NCI-H146 (cell line): ENCODE measurements at places on chromosomes 12 and 14.
A peak's percentile ranks its signal among the peaks of the same experiment; 100 is the strongest.

DNA sequence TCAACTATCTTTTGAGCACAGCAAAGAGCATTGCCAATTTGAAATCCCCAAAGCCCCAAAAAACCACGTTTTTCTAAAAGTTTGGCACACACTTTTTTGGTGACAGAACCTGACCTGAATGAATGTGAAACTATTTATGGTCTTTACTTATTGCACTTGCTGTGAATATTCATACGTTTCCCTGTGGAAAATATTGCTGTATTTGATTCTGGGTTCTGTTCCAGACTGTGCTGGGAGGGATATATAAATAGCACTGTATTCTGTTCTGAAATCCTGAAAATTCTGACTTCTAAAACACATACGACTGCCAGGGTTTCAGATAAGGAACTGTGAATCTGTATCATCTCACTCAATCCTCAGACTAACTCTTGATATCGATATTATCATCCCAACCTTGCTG, 35.1 kb downstream of the NR1H4 start:
- no peak for DNase-seq

- DNase-seq = no peak
These were observed 51.2 kb downstream of the SVOP start for GRCh38 chr12:108969622-108970021.

- DNase-seq = no peak
These were observed 31.5 kb downstream of the E2F7 start for GRCh38 chr12:77033658-77034536.

- no peak for DNase-seq
These were observed 2.3 kb downstream of the LAG3 start for GRCh38 chr12:6774499-6775062.

DNA sequence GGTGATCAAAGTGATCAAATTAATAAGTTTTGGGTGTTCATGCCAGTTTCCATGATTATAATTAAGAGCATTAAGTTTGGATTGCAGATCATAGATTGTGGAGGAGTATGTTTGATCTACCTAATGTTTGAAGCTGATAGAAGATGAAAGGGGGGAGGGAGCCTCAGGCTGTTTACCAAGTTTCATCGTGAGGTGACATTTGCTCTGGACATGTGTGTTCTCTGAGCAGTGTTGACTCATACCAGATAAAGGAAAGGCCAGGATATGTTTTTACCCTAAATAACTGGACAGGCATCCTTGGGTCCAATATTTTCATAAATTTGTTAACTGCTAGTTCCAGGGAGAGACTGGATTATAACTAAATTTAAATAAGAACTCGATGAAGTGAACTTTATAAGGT, 3.5 kb upstream of the SEL1L start:
- DNase-seq = peak; percentile 8

GRCh38 chr14:59465316-59466135, at the start of gene GPR135:
GPR135 (minus strand) TSS chr14:59465380; CDS start chr14:59465226, 154 bp downstream.
- DNase-seq = no peak

DNA sequence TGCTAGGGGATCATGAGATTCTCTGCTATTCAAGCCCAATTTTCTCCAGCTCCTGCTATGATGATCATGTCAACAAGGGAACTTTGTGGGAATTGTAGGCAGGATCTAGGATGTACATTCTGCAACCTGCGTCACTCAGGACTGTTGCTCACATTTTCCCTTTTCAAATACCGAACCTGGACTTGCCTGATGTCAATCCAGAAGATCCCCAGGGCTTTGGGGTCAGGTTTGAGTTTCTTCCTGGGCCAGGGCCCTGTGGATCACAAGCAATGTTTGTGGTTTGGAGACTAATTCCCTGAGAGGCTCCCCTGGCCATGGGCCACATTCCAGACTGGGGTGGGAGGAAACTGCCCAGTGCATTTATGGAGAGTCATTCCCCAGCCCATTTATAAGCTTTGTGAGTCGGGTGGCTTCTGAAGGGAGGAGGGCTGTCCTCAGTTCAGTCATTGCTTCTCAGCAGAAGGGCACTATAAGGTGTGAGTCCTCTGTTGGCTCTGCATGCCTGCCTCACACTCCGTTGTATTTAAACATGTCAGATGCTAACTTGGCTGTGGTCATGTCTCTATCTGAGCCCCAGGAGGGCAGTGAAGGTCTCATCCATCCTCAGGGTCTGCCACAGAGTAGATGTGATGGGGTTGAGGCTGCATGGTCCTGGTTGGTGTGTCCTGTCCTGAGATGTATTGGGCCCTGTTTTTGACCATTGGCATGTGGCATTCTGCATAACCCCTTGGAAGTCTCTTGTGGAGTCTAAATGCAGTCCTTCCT, 6.5 kb downstream of the KRT86 start:
- no peak for DNase-seq

- no peak for DNase-seq
These were observed 2.8 kb upstream of the AAAS start for GRCh38 chr12:53324113-53324778.

GRCh38 chr12:6946033-6946919, 2.5 kb downstream of the C12orf57 start:
- peak; percentile 100 for DNase-seq

DNA sequence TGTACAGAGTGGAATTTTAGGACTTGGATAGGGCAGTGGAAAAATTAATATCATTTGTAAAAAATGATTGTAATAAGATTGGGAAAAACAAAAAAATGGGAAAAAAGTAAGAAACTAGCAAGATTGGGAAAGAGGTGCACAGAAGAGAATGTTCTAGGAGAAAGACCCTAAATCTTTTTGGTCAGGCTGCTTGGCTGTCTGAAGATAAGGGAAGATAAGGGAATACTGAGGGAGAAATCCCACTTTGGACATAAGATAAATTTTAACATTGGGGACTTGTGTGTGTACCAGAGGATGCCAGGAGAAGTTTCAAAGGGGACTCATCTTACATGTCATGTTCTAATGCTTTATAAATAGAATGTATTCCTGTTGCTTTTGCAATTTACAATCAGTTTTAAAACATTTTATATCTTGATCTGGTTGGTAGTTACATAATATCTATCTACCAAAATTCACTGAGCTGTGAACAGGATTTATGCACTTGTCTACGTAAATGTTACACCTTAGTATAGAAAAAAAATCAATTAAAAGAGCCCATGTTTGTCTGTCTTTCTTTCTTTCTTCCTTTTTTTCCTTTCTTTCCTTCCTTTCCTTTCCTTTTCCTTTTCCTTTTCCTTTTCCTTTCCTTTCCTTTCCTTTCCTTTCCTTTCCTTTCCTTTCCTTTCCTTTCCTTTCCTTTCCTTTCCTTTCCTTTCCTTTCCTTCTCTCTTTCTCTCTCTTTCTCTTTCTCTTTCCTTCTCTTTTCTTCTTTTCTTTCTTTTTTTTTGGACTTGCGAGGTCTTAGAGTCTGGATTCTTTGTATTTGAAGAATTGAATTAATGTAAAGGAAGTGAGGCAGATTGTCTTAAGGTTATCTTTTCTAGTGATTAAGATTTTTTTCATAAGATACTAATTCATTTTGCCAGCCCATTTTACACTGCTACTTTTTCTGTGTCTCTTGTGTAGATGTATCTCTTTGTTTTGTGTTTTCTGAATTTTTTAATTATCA, 66.1 kb downstream of the KTN1 start:
- no peak for DNase-seq

DNA sequence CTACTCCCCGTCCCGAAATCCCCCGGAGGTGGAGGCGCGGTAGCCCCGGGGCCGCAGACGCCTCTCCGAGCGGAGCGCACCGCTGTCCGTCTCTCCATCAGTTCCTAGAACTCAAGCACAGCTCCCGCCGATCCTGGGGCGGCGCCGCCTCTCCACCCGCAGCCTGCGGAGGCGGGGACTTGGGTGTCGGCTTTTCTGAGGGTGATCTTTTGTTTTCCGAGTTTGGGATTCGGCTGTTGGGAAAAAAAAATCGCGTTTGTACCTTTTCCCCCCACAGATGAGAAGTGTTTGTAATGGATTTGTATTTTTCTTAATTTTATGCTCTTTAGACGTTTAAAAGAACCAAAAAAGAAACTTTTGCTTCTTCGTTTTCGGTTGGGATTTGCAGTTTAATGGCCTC, 26.6 kb downstream of the LRCOL1 start:
- no peak for DNase-seq

DNA sequence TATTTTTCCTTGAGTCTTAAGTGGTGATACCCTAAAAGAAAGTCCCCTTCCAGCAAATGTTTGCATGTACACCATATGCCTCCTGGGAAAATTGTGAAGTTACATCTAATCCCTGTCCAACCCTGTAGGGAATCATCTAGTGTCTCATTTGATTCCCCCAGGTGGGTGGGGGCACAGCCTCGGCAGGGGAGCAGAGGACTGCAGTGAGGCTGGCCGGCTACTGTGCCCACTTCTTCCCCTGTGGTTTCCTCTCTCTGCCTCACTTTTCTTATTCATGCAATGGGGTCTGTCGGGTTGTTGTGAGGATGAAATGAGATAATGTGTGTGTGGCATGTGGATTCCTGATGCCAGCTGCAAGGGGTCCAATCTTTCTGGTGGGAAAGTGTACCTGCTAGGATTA, 6.0 kb downstream of the PAPLN start:
- DNase-seq = no peak

- DNase-seq = no peak
These were observed 13.2 kb downstream of the ZNF219 start for GRCh38 chr14:21084998-21085853.

- DNase-seq = no peak
These were observed 85.9 kb downstream of the TTC7B start for GRCh38 chr14:90730206-90730766.

GRCh38 chr12:123655420-123655819, 15.5 kb upstream of the TCTN2 start:
- DNase-seq = no peak

- DNase-seq = no peak
These were observed 87.0 kb upstream of the G2E3 start for GRCh38 chr14:30471980-30472379.

DNA sequence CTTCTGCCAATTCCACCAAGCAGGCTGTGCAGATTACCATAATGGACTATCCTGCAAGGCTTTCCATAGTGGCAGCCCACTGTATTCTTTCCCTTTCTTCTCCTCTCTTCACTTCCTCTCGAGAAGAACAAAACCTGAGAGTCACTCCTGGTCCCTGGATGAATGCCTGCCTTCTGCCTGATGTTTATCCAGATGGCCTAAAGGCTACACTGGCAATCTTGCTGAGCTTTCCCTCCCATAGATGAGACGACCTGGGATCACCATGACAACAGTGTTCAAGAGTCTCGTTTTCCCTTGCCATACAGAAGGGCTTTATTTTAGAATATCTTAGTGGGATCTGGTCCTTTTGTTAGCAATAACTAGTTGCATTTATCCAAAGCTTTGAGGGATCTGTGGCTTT, 142.3 kb downstream of the RTN1 start:
- DNase-seq = no peak

GRCh38 chr14:48373981-48374380, 698.6 kb upstream of the MDGA2 start:
- DNase-seq = no peak

DNA sequence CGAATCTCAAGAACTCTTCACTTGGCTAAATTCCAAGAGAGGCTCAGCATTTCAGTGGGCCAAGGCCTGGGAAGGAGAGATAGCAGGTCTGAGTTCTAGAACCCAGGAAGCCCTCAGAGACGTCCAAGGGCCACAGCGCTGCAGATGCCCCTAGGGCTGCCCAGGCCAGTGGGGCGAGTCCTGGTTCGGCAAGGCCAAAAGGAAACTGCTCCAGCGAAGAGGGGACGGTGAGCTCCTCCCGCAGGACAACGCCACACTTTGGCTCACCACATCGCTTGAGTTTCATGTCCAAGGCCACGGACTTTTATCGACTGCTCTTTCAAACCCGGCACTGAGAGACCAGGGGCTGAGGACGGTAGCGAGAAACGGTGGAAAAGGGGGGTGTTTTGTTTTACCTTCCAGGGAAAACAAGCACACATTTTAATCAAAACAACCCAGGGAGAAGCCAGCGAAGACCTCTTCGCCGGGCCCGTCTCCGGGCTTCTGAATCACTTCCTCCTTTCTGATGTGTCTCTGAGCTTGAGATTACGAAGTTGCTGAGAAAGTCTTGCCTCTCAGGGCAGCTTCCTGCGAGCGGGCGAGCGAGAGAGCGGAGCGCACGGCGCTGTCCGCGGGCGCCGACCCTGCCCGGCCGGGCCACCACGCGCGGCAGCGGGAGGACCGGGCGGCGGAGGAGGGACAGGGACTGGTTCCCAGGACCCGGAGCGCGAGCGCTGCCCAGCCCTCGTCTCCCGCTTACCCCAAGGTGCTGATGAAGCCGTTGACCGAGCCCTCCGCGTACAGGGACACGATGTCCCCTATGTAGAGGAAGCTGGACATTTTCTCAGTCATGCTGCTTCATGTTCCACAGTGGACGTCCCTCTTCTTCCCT, 808 bp downstream of the ITPR2 start:
- DNase-seq = peak; percentile 76

GRCh38 chr14:52852810-52853521, 61.6 kb upstream of the GNPNAT1 start:
- peak; percentile 68 for DNase-seq

DNA sequence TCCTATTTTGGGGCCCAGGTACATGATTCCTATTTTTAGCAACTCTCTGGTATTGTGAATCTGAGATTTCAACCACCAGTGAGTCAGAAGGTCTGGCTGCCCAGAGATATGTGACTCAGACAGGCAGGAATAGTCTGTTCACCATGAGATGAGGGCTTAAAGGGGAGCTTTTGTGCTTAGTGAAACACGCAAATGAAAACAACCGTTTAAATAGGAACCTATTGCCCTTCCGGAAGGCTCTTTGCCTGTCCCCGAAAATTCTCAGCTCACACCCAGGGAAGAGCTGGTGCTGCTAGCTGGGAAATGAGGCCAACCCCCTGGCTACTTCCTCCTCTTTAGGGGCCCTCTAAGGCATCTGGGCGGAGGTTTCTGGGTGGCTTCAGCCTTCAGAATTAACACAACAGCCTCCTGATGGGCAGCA, 283.6 kb downstream of the CACNA1C start:
- DNase-seq = no peak

DNA sequence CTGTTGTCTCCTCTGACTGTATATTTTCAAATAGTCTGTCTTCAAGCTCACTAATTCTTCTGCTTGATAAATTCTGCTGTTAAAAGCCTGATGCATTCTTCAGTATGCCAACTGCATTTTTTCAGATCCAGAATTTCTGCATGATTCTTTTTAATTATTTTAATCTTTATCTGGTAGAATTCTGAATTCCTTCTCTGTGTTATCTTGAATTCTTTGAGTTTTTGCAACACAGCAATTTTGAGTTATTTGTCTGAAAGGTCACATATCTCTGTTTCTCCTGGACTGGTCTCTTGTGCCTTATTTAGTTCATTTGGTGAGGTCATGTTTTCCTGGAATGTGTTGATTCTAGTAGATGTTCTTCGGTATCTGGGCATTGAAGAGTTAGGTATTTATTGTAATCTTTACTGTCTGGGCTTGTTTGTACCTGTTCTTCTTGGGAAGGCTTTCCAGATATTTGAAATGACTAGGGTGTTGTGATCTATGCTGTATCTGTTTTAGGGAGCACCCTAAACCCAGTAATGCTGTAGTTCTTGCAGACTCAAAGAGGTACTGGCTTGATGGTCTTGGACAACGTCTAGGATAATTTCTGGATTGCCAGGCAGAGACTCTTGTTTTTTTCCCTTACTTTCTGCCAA, 193.8 kb upstream of the NPAS3 start:
- DNase-seq = no peak

DNA sequence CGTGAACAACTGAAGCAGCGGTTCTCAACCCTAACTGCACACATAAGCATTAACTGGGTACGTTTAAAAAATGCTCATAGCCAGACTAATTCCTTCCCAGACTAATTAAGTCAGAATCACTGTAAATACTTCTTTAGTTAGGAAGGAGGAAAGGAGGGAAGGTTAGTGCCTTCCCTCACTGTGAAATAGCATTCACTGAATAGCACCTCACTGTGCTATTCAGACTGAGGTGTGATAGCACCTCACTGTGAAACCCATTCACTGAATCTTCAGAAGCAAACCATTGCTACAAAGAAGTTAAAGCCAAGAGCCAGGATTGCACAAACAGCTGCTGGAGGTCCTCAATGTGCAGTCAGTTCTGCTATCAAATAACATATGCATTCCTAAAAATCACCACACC, 58.8 kb downstream of the RTN1 start:
- DNase-seq = no peak
